HT1080 (cell line): ENCODE measurements at places on chromosomes 6 and 20. TPM values are rescaled to one million over a fixed set of nuclear protein-coding genes. Genes with fewer than 3 reads are reported as not detected.

DNA sequence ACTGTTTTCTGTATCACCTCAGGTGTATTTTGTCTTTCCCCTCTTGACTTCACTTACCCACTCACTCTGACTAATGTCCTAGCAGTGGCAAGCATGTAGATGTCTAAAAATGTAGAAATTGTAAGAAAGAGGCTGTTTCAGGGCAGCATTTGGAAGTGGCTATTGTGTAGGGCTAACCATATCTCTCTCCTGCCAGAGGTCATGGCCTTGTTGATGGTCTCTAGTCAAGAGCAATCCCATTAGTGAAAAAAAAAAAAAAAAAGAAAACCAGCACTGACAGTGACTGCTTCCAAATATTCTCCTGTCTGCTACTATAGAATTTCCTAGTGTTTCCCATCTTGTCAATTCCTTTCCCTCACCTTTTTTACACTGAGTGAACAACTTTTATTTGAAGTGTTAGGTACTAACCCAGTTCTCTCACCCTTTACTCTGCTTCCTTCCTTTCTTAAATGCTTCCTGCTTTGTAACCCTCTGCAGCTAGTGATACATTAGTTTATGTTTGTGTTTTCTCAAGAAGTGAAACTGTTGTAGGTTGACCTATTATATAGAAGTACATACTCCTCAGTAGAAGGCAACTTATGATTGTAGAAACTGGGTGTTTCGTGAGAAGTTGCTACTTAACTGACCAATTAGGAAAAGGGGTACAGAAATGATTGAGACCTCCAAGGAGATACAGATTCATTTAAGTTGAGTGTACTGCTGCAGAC, 174.1 kb upstream of the PTPRK start:
- no peak for DNase-seq

- DNase-seq: no peak
Observed at GRCh38 chr20:5497556-5497955, 180.8 kb upstream of the PROKR2 start.

Gene CST1
- total RNA-seq: not detected in 2 replicates

Gene CDK19
- 3.0 and 3.4 TPM in 2 replicates for total RNA-seq

GRCh38 chr6:7786214-7786661, 60.3 kb downstream of the BMP6 start:
- DNase-seq: no peak

Gene TRIM40
- total RNA-seq: not detected in 2 replicates

- DNase-seq: peak; percentile 98
Observed at GRCh38 chr6:26743157-26743821, 83.7 kb upstream of the ZNF322 start.
